ENCODE measurements at places on chromosomes 12 and 14.

DNA sequence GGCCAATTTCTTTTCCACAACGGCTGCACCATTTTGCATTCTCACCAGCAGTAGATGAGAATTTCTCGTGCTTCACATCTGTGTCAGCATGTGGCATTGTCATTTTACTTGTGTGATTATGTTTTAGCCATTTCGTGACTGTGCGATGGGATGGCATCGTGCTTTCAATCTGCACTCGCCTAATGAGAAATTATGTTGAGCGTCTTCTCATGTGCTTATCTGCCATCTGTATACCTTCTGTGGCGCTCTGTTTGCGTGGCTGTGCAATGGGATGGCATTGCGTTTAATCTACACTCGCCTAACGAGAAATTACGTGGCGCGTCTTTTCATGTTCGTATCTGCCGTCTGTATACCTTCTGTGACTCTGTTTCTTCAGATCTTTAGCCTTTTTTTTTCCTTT lies 14.9 kb upstream of the GPR132 start:
- DNase-seq, result no peak
- peaks cover 48% of the 10 kb centered on the region for H3K27me3 ChIP-seq

- H3K27ac ChIP-seq, result no peak overlapping the region
- H3K27me3 ChIP-seq, result no peaks in the 10 kb centered on the region
- no peak overlapping the region for H3K4me3 ChIP-seq
- H3K4me1 ChIP-seq, result no peaks in the 10 kb centered on the region
- no peaks in the 10 kb centered on the region for H3K36me3 ChIP-seq
These were observed 52.8 kb upstream of the EML1 start for GRCh38 chr14:99740411-99740810.

- H3K36me3 ChIP-seq, result no peaks in the 10 kb centered on the region
- H3K4me3 ChIP-seq, result no peak overlapping the region
- no peaks in the 10 kb centered on the region for H3K4me1 ChIP-seq
- no peak overlapping the region for H3K27ac ChIP-seq
- H3K27me3 ChIP-seq, result no peaks in the 10 kb centered on the region
- DNase-seq, result no peak
These were observed 30.1 kb upstream of the NEDD1 start for GRCh38 chr12:96876966-96877365.

- H3K27ac ChIP-seq, result no peak overlapping the region
- H3K36me3 ChIP-seq, result no peaks in the 10 kb centered on the region
- no peaks in the 10 kb centered on the region for H3K27me3 ChIP-seq
- no peaks in the 10 kb centered on the region for H3K4me1 ChIP-seq
- no peak overlapping the region for H3K4me3 ChIP-seq
These were observed 92.7 kb upstream of the DNM1L start for GRCh38 chr12:32586390-32586789.

DNA sequence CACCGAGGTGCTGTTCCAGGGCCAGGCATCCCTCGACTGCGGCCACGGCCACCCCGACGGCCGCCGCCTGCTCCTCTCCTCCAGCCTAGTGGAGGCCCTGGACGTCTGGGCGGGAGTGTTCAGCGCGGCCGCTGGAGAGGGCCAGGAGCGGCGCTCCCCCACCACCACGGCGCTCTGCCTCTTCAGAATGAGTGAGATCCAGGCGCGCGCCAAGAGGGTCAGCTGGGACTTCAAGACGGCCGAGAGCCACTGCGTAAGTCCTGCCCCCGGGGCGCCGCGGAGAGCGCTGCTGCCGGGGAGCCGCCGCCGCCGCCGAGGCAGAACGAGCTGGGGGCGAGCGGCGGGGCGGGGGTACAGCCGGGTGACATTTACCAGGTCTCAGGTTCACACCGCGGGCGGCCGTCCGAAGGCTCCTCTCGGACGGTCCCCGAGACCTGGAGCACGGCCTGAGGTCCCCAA lies 1.4 kb downstream of the PLXNC1 start:
- peaks cover 52% of the 10 kb centered on the region for H3K4me1 ChIP-seq
- no peaks in the 10 kb centered on the region for H3K36me3 ChIP-seq
- H3K4me3 ChIP-seq, result peak overlapping the region; percentile 53
- H3K27me3 ChIP-seq, result peaks cover 18% of the 10 kb centered on the region
- peak overlapping the region; percentile 84 for H3K27ac ChIP-seq

DNA sequence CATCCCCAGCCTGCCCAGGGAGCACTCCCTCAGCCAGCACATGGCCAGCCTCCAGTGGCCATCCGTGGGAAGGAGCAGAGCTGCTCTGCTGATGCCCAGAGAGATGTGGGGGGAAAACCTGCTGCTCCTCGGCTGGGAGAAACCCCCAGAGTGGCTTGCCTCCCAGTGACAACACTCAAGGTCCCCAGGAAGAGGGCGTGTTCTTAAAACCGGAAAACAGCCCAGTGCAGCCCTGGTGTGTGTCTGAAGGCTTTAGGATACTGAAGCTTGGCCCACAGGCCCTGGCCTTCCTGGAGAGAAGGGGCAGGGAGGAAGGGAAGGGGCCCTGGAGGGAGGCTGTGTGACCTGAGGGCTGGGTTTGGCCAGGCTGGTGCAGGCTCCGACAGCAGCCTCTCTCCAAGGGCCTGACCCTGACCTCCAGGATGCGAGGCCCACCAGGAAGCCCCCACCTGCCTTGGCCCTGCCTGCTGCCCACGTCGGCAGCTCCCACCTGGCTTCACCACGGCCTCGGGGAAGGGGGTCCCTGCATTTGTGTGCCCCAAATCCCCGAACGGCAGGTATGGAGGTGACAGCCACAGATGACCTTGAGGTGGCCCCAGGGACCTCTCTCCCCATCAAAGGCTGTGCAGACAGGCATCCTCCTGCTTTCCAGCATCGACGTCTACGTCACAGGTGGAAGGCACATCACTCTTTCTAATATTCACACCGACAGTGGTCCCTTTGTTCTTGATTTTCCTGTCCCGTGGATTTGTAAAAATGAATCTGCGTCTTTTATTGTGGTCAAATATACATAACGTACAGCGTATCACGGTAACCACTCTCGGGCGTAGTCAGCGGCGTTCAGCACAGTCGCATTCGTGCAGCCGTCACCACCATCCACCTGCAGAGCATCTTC lies 190.0 kb upstream of the C14orf180 start:
- DNase-seq, result no peak
- H3K27ac ChIP-seq, result no peak overlapping the region
- H3K4me1 ChIP-seq, result no peaks in the 10 kb centered on the region
- H3K36me3 ChIP-seq, result no peaks in the 10 kb centered on the region
- no peak overlapping the region for H3K4me3 ChIP-seq

- H3K4me3 ChIP-seq, result no peak overlapping the region
- no peaks in the 10 kb centered on the region for H3K27me3 ChIP-seq
- no peaks in the 10 kb centered on the region for H3K36me3 ChIP-seq
These were observed 22.6 kb upstream of the PKP2 start for GRCh38 chr12:32918890-32919801.

DNA sequence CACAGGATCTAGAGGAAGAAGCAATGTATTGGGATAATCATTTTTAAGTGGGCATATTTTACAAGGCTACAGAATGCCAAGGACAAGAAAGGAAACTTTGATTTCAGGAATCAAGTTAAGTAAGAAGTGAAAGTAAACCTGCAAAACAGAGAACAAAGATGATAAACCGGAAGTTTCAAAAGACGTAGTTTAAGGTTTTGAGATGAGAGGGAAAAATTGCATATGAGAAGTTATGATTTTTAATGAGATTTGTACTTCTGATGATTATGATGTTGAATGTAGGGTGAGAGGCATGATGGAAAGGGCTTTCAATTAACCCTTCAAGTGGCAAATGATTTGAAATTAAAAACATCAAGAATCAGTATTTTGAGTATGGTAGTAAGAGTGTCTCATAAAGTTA lies 134.9 kb downstream of the CAPZA3 start:
- DNase-seq, result no peak
- peaks cover 10% of the 10 kb centered on the region for H3K4me1 ChIP-seq
- no peak overlapping the region for H3K27ac ChIP-seq
- H3K4me3 ChIP-seq, result no peak overlapping the region
- no peaks in the 10 kb centered on the region for H3K27me3 ChIP-seq

- no peak for DNase-seq
- H3K4me1 ChIP-seq, result peaks cover 57% of the 10 kb centered on the region
- H3K4me3 ChIP-seq, result peak overlapping the region; percentile 86
- H3K27ac ChIP-seq, result peak overlapping the region; percentile 82
These were observed 565 bp downstream of the SPRYD3 start for GRCh38 chr12:53078425-53079225.

- no peak overlapping the region for H3K4me3 ChIP-seq
- DNase-seq, result no peak
- no peaks in the 10 kb centered on the region for H3K27me3 ChIP-seq
- no peaks in the 10 kb centered on the region for H3K36me3 ChIP-seq
These were observed 7.7 kb downstream of the OR6C68 start for GRCh38 chr12:55499810-55500252.

DNA sequence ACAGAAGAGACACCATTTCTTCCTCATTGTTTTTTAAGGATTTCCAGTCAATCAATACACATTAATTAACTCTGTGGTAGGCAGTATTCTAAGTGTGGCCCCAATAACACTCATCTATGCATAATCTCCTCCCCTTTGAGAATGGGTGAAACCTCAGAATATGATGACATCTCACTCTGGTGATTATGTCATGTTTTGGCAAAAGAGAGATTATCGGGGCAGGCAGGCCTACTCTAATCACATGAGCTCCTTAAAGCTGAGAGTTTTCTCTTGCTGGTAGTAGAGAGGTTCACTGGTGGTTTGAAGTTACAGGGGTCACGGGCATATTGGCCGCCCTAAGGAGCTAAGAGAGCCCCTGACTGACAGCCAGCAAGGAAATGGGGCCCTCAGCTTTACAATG lies 7.1 kb upstream of the LGMN start:
- no peaks in the 10 kb centered on the region for H3K36me3 ChIP-seq
- no peak overlapping the region for H3K4me3 ChIP-seq
- no peaks in the 10 kb centered on the region for H3K27me3 ChIP-seq

DNA sequence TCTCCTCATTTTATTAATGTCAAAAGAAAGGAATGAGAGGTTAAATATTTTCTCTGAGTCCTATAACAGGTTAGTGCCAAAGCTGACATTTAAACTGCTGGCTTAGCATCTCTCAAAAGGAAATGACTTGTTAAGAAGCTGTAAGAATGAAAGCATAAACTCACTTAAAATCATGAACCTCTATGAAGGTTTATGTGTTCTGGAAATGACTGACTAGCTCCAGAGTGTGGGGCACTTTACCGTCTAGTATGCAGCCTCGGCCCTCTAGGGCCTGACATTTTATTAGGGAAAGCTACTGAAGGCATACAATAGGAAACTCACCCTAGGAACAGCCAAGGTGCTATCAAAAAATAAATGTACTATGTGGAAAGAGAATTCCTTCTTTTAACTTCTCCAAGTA lies 35.1 kb downstream of the SPX start:
- H3K36me3 ChIP-seq, result no peaks in the 10 kb centered on the region
- DNase-seq, result no peak
- no peaks in the 10 kb centered on the region for H3K27me3 ChIP-seq
- H3K4me1 ChIP-seq, result no peaks in the 10 kb centered on the region
- H3K4me3 ChIP-seq, result no peak overlapping the region

DNA sequence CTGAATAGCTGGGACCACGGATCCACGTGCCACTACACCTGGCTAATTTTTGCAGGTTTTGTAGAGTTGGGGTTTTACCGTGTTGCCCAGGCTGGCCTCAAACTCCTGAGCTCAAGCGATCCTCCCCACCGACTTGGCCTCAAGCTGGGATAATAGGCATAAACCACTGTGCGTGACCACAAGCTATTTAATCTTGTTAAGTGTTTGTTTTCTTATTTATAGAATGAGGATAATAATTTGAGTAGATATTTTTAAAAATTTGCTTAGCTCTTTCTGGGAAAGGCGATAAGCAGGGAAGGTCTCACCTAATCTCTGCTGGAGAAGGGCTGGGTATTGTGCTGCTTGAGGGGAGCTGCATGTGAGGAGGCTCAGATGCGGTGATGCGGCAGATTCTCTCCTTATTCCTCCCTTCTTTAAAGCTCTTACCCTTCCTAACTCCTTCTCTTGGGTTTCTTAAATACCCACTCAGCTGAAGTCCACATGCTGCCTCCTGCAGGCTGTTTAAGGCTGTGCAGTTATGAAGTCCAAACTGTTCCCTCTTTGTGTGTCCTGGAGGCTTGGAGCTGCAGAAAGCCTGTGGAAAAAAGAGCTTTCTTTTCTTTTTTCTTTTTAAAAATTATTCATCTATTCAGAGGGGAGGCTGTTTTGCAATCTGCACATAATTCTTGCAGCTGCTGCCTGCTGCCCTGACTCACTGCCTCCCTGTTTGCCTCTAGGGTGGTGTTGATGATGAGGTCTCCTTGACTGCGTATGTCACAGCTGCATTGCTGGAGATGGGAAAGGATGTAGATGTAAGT lies 37.9 kb downstream of the A2ML1 start:
- H3K4me3 ChIP-seq, result no peak overlapping the region
- H3K27me3 ChIP-seq, result no peaks in the 10 kb centered on the region

- H3K4me3 ChIP-seq, result no peak overlapping the region
- H3K27me3 ChIP-seq, result no peaks in the 10 kb centered on the region
- no peak for DNase-seq
- peaks cover 4% of the 10 kb centered on the region for H3K36me3 ChIP-seq
- H3K27ac ChIP-seq, result peak overlapping the region; percentile 80
- peaks cover 68% of the 10 kb centered on the region for H3K4me1 ChIP-seq
These were observed 32.0 kb downstream of the SSH1 start for GRCh38 chr12:108825201-108825950.

DNA sequence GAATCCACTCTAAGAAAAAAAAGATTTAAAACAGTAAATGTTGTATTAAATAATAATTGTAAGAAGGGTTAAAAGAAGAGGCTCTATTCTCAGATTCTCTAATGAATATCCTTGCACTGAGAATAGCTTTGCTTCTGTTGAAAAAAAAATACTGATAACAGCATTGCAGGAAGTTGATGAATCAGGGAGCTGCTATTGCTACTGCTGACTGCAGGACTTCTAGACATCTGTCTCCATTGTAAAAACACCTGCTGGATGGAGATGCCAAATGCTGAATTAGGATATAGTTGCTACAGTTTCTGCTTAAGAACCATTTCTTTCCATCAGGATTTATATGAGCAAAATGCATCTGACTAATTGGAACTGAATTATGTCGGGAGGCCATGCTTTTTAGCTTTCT lies 50.3 kb upstream of the ANP32D start:
- no peak for DNase-seq
- H3K4me3 ChIP-seq, result no peak overlapping the region
- no peaks in the 10 kb centered on the region for H3K36me3 ChIP-seq
- no peak overlapping the region for H3K27ac ChIP-seq
- H3K4me1 ChIP-seq, result no peaks in the 10 kb centered on the region

GRCh38 chr14:56979936-56980335 lies 169.7 kb upstream of the OTX2 start:
- no peak overlapping the region for H3K4me3 ChIP-seq
- no peak for DNase-seq
- H3K4me1 ChIP-seq, result no peaks in the 10 kb centered on the region

GRCh38 chr14:51458563-51458955 lies 193.2 kb upstream of the FRMD6 start:
- H3K4me3 ChIP-seq, result no peak overlapping the region
- H3K27ac ChIP-seq, result no peak overlapping the region
- peaks cover 12% of the 10 kb centered on the region for H3K4me1 ChIP-seq
- no peaks in the 10 kb centered on the region for H3K36me3 ChIP-seq
- no peak for DNase-seq
- no peaks in the 10 kb centered on the region for H3K27me3 ChIP-seq
